Fibroblast of gingiva (primary cell): ENCODE measurements at places on chromosomes 5 and 9.

- DNase-seq = no peak
Measured at GRCh38 chr9:216866-217265, 2.2 kb downstream of the DOCK8 start.

DNA sequence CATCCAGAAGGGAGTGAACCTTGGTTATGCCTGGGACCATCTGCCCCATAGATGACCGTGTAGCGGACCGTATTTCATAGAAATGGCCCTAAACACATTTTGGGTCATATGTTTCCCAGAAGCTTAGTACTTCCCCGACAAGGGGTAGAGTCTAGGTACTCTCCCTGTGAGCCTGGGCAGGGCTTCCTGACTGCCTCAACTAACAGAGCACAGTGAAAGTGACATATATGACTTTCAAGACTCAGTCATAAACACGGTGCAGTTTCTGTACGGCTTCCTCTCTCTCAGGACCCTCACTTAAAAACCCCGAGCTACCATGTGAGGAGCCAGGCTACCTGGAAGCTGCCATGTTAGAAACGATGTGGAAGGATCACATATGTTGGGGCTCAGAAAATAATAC lies 20.9 kb downstream of the C9orf57 start:
- DNase-seq = no peak

DNA sequence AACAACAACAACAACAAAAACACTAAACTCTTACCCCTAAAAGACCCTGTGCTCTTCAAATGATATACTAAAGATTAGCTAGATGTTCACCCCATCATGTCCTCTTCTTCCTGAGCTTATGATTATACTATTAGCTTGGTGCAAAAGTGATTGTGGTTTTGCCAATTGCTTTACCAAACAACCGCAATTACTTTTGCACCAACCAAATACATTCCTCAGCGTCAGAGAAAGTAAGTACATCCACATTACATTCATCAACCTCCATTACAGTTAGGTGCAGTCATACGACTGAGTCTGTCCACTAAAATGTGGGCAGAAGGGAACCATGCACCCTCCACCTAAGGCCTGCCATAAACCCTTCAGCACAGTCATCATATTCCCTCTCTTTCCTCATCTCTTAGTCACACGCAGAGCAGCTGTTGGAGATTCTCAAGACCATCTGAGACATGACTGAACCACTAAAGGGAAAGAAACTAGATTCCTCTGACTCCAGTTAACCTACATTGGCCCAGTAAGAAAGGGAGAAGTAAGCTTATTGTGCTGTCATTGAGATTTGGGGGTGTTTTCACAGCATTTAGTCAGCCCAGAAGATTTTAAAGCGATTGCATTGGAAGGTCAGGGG lies 181.6 kb upstream of the TLE4 start:
- DNase-seq = no peak

GRCh38 chr9:35168963-35169362 lies 7.2 kb downstream of the UNC13B start:
- no peak for DNase-seq

- peak; percentile 87 for DNase-seq
Measured at GRCh38 chr9:76835571-76836283, 70.2 kb downstream of the PRUNE2 start.

DNA sequence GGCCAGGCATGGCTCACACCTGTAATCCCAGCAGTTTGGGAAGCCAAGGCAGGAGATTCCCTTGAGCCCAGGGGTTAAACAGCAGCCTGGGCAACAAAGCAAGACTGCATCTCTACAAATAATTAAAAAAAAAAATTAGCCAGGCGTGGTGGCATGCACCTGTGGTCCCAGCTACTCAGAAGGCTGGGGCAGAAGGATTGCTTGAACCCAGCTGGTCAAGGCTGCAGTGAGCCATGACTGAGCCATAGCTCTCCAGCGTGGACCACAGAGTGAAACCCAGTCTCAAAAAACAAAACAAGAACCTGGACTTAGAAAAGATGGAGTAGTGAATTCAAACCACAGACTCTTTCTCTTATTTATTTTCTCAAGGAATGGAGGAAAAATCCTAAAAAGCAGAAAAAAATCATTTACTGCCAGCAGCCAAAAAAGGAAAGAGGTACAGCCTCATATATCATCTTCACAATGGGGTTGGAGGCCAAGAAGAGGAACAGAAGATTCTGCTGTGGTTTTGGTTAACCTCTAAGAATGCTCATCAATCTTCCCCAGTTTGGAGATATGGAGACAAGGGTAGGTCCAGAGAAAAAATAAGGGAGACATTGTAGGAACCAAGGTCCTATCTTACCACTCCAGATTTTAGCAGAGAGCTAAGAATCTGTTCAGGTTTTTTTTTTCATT lies 40.0 kb upstream of the MYO10 start:
- no peak for DNase-seq

GRCh38 chr5:96726802-96727201 lies 64.6 kb downstream of the CAST start:
- DNase-seq = no peak

DNA sequence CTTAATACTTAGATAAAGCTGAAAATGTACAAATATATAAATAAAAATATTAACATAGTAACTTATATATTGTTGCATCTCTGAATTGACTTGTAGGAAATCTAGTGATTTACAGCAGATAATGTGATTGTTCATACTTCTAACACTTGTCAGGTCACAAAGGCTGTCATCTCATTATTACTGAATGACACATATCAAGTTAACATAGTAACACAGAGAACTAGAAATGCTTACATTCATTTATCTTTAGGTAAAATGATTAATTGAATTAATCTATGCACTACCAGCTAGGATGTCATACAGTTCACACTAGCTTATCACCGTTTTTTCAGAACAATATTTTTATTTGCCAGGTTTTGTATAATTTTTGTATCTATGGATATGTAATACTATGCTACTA lies 189.8 kb upstream of the SH3GL2 start:
- no peak for DNase-seq
